ENCODE measurements at places on chromosomes 13 and 19.

- no peak for DNase-seq
Measured at GRCh38 chr19:27746691-27747380, 1466.1 kb downstream of the UQCRFS1 start.

DNA sequence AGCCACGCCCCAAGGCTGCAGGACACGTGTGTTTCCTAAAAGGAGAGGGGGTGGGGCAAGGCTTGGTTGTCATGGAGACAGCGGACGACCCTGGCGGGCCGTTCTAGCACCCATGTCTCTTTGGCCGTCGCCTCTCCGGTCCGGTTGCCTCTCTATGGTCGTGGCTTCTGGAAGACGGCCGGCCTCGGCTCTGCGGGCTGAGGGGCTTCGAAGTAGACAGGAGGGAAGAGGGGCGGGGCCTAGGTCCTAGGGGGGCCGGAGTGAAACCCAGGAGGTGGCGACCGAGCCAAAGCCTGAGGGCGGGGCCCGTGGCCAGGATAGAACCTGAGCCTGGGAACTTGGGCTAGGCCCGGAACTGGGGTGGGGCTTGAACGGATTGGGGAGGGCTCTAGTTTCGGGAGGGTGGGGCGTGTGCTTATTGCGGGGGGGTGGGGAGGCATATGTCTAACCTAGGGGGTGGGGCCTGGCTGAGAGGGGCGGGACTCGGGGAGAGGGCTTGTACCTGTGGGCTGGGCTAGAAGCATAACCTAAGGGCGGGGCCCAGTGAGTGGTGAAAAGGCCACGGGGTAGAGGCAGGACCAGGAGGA is 750 bp upstream of the SLC27A1 start:
- no peak for DNase-seq

DNA sequence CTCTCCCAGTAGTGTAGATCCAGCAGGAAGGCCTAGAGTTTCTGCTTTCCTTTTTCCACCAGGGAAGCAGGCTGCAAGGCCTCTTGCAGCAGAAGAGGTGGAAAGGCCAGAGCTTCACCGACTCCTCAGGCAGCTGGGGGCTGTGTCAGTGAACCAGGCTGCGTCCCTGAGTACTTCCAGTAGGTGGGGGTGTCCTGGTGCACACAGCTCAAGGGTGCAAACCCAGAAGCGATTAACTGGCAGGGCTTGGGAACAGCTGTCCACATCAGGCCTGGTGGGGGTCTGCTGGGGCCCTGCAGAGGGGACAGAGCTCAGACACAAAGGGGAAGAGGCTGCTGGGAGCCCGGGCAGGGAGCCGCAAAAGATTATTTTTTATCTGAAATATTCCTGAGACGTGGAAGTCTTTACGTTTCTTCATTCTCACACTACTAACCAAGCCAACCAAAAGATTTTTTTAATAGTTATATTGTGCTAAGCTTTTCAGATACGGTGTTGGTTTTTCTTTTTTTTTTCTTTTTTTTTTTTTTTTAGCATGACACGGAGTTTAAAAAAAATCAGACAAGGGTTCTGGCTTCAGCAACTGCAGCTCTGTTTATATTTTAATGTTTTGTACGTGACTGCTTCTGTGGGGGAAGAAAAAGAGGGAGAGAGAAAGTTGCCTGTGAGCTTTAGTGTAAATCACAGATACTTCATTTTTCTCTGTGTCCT is 11.0 kb downstream of the TSHZ3 start:
- no peak for DNase-seq

GRCh38 chr19:5452594-5453565 is 2.3 kb upstream of the ZNRF4 start:
- DNase-seq = no peak

- no peak for DNase-seq
Measured at GRCh38 chr13:106155411-106155810, 380.1 kb downstream of the EFNB2 start.

DNA sequence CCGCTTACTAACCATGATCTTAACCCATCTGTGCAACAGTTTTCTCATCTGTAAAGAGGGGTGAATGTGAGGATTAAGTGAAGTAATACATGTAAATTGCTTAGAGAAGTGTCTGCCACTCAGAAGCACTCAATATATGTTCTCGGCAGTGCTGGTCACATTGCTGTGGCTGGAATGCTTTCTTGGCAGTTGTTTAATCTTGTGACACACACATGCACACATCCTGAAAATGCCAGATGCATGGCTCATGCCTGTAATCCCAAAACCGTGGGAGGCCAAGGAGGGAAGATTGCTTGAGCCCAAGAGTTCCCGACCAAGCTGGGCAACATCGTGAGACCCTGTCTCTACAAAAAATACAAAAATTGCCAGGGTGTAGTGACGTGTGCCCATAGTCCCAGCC is 4.9 kb upstream of the DMKN start:
- DNase-seq = no peak

DNA sequence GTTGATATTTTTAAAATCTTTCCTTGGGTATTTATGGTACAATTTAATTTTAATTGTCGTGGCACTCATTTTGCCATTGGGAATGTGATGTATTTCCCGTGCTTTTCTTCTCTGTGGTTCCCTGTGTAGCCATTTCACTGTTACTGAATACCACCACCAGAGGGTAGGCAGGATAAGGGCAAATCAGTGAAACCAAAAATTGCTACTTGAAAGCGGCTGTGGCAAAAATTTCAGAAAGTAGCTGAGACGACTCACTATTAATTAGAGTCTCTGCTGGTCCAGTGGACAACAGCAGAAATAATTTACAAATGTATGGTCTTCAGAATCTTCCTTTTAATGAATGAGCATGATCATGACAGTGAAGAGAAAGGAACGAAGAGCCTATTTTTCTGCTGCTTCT is 34.4 kb upstream of the MIR17HG start:
- DNase-seq = no peak

Measured in left renal cortex interstitium (tissue), 4 donors.